Stimulated activated CD8-positive, alpha-beta memory T cell treated with anti-CD3 and anti-CD28 coated beads, Interleukin-7, amount 100 ng/mL, for 1 hour (primary cell): ENCODE measurements at places on chromosomes 6 and 20.

- DNase-seq = no peak
These were observed 195.4 kb downstream of the TBX18 start for GRCh38 chr6:84568971-84569370.

DNA sequence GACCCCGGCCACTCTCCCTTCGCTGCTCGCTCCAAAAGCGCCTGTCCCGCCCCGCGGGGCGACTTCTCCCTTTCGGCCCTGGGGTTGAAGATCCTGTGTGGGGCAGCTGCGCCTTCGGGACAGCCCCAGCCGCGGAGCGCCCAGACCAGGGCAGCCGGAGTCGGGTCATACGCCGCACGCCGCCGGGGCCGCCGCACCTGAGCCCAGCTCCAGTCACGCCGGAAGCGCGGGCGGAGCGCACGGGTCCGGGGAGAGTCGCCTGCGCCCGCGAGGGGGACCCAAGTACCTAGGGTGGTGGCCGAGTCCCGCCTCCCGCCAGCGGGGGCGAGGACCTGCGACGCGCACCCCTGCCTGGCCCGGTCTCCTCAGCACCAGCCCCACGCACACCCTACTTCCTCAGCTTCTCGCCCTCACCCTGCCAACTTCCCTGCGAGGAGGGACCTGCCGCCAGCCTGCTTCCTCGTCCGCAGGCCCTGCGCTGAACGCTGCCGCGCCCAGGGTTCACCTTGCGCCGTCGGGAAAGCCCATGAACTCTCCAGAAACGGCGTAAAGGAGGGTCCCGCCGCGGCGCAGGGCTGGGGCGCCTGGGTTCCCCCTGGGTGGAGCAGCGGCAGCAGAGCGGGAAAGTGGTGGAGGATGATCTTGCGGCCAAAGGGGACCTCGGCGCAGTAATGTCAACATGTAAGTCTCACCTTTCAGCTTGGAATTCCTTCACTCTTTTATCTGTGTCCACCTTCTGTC is at the start of gene ADGRG6:
TSS of gene ADGRG6 (plus strand) at position 357 of the 741 bp plus-strand sequence. CDS start at position 680, 323 bp downstream.
- DNase-seq = no peak

GRCh38 chr6:353642-354614 is 37.6 kb upstream of the IRF4 start:
- no peak for DNase-seq

- DNase-seq = no peak
These were observed 211.7 kb upstream of the CST7 start for GRCh38 chr20:24737212-24737850.

DNA sequence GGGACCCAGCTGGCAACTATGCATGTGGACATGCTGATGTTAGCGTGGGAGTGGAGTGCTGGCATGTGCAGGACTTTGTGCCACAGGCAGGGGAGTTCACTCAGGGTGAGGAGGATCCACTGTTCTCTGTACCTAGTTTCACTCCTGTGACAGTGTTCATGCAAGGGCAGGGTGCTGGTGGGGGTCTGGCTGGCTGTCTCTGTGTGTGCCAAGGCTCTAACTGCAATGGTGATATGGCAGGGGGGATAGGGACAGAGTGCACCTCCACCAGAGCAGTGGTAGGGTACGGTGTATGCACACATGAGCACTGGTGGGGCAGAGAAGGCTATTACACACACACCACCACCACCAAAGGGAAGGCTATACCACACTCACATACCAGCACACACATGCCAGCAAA is 210.2 kb upstream of the DEFB112 start:
- DNase-seq = no peak

DNA sequence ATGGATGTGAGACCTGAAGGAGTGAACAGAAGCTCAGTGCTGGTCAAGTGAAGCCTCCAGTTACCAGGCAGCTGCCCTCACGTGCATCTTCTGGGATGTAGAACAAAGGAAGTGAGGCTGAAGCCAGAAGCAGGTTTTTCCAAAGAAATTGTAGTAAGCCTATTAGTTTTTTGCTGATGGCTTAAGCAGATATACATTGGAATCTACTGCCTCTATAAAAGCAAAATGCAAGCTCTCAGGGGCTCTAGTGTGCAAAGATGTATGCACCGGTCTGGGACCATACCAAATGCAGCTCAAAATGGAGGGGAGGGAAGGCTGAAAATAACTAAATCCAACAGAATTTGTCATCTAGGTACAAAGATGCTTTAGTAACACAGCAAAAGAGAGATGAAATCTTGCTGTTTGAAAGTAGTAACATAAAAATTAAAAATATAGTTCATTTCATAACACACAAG is 77.0 kb downstream of the DTNBP1 start:
- no peak for DNase-seq

GRCh38 chr6:165618241-165618640 is 44.8 kb downstream of the PDE10A start:
- no peak for DNase-seq

DNA sequence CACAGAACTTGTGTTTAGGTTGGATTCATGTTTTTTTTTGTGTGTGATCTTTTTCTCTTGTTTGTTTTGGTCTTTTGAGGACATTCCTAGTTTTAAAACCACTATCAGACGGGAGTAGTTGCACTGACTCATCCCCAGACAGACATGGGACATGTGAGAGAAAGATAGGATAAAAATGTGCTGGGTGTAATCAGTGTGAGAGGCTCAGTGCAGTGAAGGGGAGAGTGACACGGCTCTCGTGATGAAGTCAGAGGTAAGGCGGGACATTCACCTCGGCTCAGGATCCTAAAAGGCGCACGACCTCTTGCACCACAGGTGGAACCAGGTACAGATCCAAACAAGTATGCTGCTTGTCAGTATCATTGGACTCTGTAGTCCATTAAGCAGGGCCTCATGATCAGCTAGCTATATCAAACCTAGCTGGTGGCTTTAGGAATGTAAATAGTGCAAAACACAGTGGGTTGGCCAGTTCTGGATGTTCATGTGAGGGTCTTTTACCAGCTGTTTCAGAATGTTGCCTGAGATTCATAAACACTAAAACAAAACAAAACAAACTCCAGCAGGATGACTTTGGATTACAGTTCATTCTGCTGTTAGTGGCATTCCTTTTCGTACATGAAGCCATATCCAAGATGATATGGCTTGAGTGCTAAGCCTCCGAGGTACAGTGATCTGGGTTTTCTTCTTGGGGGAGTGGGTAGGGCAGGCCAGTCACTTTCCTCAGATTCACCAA is 18.0 kb downstream of the FOXO3 start:
- no peak for DNase-seq

GRCh38 chr6:121651420-121651819 is 216.0 kb downstream of the GJA1 start:
- DNase-seq = no peak

DNA sequence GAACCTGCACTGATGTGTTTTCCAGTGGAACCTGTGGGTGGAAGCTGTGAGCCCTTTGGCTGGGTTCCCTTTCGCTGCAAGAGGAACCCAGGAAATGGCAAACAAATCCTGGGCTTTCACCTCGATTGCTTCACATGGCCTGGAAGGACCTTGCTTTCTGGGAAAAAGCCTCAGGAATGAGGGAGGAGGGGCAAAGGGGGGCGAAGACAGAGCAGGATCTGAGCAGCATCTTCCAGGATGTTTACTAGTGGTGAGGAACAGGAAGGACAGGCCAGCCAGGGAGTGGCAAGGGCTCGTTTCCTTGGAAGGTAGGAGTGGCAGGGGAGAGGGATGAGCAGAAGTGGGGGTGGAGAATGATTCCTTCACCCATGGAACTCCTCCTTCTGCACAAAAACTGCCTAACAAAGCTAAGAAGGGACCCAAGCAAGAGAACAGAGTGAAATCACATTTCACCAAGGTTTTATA is 5.9 kb downstream of the SLC2A10 start:
- DNase-seq = no peak

GRCh38 chr6:20319520-20320357 is 81.9 kb upstream of the E2F3 start:
- peak; percentile 31 for DNase-seq

DNA sequence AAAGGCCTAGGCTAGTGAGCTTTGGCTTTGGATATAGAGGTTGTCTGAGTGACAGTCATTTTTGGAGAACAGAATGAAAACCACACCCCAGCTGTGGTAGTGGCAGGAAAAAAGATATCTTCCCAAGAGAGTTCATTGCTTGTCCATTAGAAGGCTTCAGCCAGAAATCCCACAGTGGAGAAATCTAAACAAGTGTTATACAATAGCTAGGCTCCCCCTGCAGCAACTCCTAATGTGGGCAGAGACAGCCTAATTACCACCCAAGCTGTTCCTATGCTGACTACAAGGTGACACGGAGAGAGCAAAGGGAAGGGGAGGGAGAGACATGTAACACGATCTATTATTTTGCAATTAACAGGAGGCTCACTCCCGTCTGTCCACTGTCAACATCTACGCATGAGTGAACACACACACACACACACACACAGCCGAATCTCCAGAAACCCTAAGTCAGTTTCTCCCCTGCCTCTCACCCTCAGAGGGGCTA is 147.5 kb upstream of the TCF21 start:
- no peak for DNase-seq

DNA sequence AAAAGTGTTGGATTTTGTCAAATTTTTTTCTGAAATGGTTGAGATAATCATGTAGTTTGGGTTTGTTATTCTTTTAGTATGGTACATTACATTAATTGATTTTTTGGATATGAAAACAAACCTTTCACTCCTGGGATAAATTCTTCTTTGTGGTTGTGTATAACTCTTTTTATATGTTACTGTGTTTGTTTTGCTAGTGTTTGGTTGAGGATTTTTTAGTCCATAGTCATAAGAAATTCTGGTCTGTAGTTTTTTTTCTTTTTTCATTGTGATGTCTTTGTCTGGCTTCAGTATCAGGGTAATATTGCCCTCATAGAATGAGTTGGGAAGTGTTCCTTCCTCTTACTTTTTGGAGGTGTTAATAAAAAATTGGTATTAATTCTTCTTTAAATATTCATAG is 122.2 kb upstream of the ATXN1 start:
- DNase-seq = no peak

DNA sequence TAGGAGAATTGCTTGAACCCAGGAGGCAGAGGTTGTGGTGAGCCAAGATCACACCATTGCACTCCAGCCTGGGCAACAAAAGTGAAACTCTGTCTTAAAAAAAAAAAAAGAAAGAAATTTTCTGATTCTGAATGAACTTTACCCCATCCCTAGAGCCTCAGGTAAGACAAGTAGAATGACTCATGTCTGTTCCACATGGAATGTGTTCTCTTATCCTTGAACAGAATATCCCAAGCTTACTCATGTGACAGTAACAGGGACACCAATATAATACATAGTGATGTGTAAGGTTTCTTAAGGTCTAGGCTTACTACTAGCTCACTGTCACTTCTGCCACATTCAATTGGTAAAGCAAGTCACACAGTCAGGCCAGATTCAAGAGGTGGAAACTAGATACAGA is 219.6 kb upstream of the BTBD3 start:
- no peak for DNase-seq

DNA sequence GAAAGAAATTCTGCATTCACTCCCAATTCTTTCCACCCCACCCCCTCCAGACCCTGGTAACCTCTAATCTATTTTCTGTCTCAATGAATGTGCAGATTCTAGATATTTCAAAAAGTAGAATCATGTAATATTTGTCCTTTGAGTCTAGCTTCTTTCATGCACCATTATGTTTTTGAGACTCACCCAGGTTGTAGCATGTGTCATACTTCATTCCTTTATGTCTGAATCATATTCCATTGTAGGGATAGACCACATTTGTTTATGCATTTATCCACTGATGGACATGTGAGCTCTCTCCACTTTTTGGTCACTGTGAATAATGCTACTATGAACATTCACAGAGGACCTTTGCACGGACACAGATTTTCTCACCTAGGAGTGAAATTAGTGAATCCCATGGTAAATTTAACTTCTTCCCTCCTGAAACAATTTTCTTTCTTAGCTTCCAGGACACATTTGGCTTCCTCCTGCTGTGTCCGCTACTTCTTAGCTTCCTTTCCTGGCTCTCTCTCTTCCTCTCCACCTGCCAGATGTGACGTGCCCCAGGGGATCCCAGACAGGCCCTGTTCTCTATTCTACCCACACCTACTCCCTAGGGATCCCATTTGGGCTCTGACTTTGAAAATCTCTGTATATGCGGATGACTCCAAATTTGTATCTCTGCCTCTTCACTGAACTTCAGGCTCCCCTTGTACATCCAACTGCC is 24.1 kb upstream of the ARFGEF2 start:
- DNase-seq = no peak

- DNase-seq = no peak
These were observed 56.3 kb upstream of the EYA4 start for GRCh38 chr6:133184798-133185372.

DNA sequence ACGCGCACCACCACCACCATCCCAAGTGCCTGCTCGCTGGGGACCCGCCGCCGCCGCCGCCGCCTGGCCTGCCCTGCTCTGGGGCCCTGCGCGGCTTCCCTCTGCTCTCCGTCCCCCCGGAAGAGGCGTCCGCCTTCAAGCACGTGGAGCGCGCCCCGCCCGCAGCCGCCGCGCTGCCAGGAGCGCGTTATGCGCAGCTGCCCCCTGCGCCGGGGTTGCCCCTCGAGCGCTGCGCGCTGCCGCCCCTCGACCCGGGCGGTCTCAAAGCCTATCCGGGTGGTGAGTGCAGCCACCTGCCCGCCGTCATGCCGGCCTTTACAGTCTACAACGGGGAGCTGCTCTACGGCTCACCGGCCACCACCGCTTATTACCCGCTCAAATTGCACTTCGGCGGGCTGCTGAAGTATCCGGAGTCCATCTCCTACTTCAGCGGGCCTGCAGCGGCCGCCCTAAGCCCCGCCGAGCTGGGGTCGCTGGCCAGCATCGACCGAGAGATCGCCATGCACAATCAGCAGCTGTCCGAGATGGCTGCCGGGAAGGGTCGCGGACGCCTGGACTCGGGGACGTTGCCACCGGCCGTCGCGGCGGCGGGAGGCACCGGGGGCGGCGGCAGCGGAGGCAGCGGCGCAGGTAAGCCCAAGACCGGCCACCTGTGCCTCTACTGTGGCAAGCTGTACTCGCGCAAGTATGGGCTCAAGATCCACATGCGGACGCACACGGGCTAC is 7.2 kb downstream of the PRDM13 start:
- DNase-seq = no peak

DNA sequence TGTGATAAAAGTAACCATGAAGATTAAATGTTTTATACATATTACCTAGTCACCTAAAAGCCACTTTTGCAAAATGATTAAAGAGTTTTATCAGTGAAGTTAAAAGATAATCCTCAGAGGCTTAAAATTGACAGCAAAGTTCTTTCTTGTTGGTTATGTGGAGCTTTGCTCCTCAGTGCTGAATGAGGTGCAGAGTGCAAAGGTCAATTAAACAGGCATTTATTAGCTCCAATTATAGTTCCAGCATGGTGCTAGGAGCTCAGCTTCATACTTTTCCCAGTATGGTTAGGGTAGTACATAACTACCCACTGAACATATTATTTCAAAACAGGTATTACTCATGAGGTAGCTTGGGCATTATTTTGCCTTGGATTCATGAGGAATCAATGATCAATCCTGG is 414.0 kb upstream of the RUNX2 start:
- no peak for DNase-seq

DNA sequence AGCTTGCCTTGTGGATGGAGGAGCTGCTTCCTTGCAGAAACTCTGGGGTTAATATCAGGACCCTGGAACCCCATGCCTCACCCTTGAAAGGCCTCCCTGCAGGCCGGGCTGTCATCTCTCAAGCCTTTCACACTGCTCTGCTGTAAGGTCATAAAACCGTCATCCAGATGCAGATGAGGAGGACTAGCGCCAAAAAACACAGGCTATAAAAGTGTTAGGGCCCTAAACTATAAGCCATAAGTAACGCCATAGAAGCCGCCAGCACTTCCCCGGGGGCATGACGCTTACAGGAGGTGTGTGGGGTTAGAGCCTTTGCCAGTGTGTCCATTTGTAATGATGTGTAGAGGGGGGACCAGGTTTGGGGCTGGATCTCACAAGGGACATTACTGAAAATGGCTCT is 47.6 kb downstream of the CDH4 start:
- no peak for DNase-seq
